ENCODE measurements at places on chromosomes 4 and X.

- no peak for DNase-seq
Observed at GRCh38 chrX:84186603-84187532, 1.1 kb downstream of the RPS6KA6 start.

- DNase-seq: no peak
Observed at GRCh38 chr4:147516133-147516532, 35.2 kb downstream of the EDNRA start.

DNA sequence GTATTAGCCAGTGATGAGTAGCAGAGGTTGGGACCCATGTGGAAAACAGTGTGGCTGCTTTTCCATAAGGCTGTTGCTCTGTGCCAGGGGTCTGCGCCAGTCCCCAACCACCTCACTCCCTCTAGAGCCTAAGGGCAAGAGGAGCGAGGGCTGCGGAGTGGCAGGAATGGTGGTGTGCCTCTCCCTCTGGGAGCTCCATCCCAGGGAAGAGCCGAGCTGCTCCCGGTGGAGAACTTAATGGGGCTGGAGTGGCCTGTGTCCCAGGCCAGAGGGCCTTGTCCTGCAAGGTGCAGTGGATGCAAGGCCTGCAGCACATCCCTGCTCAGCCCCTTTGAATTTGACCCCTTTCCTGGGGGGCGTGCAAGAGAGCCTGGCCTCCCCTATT is 105.4 kb upstream of the GRXCR1 start:
- no peak for DNase-seq

DNA sequence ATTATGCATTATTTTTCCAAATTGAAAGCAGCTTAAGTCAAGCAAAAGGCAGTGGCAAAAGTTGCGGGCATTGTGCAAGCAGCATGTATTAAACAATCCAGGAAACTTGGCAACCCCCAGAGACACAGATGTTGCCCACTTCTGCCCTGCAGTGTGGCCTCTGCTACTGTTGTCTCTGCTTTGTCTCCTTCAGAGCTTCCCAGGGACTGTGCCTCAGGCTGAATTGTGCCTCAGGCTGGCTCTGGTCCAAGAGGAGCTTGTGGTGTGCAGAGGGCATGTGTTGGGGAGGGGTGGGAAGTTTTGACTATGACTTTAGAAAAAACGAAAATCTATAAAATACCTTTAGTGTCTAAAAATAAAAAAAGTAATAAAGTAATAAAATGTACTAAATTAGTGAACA is 201.4 kb downstream of the CCSER1 start:
- DNase-seq: peak; percentile 37

DNA sequence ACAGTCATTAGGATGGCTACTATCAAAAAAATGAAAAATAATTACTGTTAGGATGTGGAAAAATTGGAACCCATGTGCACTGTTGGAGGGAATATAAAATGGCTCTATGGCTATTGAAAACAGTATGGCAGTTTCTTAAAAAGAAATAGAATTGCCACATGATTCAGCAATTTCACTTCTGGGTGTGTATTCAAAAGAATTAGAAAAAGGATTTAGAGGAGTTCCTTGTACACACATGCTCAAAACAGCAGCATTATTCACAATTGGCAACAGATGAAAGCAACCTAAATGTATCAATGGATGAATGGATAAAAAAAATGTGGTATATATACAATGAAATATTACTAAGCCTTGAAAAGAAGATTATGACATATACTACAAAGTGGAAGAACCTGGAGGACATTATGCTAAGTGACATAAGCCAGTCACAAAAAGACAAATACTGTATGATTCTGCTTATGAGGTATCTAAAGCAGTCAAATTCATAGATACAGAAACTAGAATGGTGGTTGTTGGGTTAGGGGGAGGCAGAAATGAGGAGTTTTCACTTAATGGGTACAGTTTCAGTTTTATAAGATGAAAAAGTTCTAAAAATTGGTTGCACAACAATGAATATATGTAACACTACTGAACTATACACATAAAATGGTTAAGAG is 123.2 kb downstream of the ELOVL6 start:
- no peak for DNase-seq

GRCh38 chr4:38230121-38230801 is 270.1 kb downstream of the PTTG2 start:
- no peak for DNase-seq

DNA sequence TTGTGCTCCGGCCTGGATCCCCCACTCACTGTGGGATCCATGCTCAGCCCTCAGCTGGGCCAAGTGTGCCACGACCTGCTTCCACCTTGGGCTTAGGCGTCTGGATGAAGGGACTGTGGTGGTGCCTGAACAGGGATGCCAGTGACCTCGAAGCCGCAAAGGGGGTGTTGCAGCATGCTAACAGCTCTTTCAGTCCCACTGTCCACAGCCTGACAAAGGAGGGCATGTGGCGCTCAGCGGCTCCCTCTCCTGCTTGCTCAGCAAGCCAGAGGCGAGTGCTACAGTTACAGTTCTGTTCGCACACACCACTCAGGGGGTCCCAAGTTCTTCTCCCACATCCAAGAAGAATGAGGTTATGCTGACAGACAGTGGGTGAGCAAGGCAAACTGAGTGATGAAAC is 5.2 kb upstream of the IGBP1 start:
- no peak for DNase-seq

DNA sequence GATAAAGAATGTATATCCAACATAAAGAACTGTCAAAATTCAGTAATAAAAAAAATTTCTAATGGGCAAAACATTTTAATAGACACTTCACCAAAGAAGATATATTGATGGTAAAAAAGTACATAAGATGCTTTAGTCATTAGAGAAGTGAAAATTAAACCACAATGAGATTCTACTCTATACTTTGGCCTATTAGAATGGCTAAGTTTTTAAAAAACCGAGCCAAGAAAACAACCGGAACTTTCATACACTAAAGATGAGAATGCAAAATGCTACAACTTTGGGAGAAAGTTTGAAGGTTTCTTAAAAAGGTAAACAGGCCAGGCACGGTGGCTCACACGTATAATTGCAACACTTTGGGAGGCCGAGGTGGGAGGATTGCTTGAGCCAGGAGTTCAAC is 20.8 kb downstream of the CNOT6L start:
- no peak for DNase-seq

- no peak for DNase-seq
Observed at GRCh38 chr4:15735536-15735935, 32.7 kb downstream of the BST1 start.

- no peak for DNase-seq
Observed at GRCh38 chrX:154512879-154513553, 3.0 kb downstream of the FAM3A start.

DNA sequence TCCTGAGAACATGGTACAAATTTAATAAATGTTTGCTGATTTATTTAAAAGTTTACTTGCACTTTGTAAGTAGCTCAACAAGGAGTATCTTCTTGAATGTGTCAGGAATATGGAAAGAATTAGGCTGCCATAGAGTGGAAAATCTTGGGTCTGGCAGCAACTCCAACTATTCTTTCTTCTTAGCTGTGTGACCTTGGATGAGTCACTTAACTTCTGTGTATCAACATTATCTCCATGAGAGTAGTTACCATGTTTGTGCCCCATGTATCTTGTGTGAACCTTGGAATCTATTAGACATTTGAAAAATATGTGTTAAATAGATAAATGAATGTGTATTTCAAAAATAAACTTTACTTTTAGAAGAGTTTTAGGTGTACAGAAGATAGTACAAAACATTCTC is 348.8 kb downstream of the GBA3 start:
- no peak for DNase-seq

DNA sequence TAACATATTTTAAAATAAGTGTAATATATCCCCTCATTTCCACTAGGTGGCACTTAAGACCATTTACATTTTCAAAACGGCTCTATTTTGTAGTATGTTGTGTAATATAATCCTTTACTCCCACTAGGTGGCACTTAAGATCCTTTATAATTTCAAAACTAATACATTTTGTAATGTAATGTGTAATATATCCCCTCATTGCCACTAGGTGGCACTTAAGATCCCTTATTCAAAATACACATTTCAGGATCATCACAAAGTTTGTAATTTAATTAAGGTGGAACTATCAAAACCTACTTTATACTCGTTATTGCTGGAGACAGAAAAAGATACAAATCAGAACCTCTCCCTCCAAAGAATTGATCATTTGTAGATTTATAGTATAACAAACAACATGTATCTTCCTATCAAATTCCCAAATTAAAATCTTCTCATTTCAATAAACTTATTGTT is 132.5 kb downstream of the ARHGAP6 start:
- DNase-seq: no peak

DNA sequence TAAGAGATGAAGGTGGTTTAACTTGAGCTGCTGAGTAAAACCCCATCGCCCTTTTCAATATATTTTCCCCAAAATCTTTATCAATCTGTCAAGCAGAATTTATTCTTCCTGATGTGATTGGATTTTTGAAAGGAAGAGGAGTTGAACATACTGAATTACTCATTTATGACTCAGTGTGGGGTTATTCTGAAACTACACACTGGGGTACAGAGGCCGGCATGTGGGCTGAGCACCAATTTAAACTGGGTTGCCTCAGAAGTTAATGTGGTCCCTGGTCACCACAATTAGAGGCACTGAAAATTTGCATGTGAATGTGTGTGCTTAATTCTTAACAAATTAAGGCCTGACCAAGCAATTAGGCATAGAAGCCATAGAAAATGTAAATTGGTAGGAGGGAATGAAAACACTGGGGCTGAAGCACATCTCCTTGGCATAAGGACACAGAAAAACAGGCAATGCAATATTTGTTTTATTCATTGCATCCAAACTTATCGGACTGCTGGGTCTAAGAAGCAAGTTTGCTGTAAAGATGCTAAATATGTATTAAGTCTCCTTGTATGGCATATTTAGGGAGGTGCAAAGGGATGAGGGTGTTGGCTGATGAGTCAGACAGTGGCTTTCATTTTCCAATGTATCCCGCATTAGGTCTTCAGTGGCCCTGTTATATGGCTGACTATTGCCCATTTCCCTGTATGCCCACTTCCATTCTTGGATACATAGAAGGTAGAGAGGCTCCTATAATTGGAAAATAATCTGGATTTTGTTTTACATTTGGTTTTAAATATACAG is 170.9 kb downstream of the IL15 start:
- no peak for DNase-seq

DNA sequence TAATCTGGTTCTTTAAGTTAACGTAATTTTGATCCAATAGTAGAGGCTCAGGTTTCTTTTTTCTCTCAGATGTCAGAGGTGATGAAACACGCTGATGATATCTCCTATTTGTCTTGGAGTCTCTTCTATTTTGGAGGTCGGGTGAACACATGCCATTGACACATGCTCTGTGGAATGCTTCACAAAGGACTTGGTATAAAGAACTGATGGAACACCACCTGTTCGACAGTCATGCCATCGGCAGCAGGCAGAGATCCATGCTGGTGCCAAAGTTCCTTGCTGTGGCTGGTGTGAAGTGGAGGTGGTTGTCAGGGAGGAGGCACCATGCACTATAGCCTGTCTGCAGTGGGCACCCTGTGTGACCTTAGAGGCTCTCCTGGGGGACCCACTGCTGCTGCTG is 94.9 kb downstream of the ATP8A1 start:
- DNase-seq: no peak

DNA sequence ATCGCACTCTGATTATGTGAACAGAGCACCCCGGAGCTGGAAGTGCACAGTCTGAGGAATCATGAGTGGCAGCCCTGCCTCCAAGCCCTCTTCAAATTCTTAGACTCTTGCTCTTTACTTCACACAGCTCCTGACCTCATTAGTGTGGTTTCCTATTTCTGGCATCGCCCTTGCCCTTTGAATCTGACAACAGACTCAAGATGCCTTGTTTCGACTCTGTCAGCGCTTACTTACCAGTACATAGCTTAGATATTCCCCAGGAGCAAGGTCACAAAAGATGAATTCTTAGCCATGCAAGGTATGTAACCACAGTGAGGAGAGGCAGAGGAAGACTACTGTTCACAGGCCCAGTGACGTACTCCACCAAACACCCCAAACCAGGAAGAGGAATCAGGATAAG is 167.2 kb downstream of the KDR start:
- no peak for DNase-seq

DNA sequence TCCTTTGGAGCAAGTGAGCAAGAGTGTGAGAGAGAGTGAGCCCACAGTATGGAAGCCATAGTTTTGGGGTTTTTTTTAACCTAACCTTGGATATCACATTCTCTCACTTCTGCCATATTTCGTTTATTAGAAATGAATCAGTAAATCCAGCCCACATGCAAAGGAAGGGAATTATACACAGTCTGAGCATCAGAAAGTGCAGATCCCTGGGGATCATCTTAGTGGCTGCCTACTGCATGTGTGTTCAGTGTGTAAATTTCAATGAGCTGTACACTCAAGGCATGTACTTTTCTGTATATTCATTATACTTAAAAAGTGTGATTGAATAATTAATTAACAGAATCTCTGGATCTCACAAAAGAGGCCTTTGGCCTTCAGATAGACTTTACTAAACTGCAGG is 133.8 kb upstream of the PRPS2 start:
- no peak for DNase-seq

DNA sequence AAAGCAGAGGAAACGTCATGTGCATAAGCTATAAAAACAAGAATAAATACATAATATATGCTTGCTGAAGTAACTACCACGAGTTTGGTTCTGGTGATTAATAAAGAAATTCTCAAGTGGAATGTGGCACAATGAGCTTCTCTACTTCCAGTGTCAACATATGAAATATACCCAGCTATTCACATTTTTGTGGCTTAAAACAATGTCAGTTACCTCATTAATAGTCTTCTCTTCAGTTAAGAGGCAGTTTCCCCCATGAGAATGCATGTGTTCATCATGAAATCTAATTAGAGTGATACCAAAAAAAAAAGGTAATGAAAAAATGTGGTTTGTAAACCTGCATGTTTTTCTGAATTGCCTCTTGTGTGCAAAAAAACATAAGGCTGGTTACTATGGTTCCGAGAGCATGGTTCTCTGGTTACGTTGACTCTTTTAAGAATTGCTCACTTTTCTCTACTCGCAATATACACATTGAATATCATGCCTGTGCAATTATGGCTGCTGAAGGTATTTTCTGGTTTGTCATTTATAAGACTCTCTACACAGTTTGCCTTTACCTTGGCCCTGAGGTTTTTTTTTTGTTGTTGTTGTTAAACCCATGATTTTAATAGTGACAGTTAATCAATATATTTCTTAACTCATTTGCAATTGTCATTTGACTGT is 108.2 kb downstream of the PCDH7 start:
- DNase-seq: no peak

Measured in suppressor macrophage (primary cell).